ENCODE measurements at places on chromosomes 1 and 21. TPM values are rescaled to one million over a fixed set of nuclear protein-coding genes. Genes with fewer than 3 reads are reported as not detected.

DNA sequence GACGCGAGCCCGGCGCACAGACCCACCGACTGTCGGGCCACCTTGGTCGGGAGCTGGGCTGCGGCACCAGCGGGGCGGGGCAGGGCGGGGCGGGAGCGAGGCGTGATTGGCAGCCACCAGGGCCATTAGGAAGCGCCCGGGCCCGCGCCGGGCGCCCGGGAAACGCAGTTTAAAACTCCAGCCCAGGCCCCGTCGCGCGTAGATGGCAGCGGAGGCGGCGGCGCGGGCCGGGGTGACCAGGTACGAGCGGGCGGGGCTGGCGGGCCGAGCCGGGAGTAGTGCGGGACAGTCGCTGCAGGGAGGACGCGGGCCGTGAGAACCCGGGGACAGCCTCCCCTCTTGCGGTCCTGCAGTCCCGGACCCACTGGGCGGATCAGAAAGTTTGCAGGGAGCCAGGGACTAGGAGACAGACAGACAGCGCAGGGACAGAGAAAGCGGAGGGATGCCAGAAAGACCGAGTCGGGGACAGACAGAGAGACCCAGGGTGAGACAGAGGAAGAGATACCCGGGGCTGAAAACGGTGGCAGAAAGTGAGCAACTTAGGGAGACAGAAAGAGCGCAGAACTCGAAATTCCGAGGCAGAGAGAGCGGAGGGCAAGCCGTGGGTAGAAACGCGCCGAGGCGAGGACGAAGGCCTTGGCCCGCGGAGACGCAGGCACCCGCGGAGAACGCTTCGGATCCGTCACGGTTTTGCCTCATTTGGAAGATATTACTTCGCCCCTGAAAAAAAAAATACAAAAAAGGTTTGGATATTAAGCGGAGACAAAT, at the start of gene DMBX1:
DMBX1 (plus strand) TSS at position 199 of the 768 bp plus-strand sequence. CDS start 17,175 bp downstream, outside the sequence.
- no peak for DNase-seq

DNA sequence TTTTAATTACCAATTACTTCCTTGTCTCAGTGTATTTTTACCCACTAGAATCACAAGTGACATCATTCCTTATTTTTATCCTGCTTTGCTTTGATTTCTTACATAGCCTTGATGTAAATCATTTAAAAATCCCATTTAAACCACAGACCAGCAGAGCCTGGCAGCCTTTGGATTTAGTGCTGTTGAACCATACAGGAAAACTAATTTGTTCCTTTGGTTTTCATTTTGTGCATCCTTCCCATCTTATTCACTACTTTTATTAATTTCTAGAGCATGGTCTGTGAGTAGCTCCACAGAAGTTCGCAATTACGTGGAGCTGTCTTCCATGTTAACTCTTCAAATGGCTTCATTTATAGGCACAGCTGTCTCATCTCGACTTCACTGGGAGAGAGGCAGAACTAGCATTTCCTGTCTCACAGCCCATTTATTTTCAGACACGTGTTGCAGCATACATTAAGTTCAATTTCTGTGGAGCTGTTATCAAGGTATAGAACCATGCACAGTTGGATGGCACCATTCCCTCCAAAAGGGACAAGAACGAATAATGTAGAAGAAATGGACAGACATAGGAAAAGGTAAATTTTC, 235.3 kb downstream of the MRPL39 start:
- no peak for DNase-seq

GRCh38 chr1:37239225-37239740, 205.0 kb upstream of the GRIK3 start:
- no peak for DNase-seq

- DNase-seq: peak; percentile 44
Observed at GRCh38 chr21:29299916-29300806, 1.4 kb downstream of the BACH1 start.

GRCh38 chr1:2529784-2530512, at the start of gene HES5:
TSS of gene HES5 (minus strand) at chr1:2530263. CDS start at chr1:2530164, 99 bp downstream.
- no peak for DNase-seq

Gene SOX13
- 40.8 TPM for polyA plus RNA-seq

Gene PSMD4
- polyA plus RNA-seq: 174 TPM
